ENCODE measurements at places on chromosomes 7 and 10.

- DNase-seq = no peak
Observed at GRCh38 chr7:371779-372545, 82.0 kb downstream of the FOXL3 start.

- DNase-seq = no peak
Observed at GRCh38 chr10:92880233-92880861, 32.0 kb downstream of the EXOC6 start.

GRCh38 chr7:139797607-139798006 lies 19.8 kb upstream of the HIPK2 start:
- no peak for DNase-seq

DNA sequence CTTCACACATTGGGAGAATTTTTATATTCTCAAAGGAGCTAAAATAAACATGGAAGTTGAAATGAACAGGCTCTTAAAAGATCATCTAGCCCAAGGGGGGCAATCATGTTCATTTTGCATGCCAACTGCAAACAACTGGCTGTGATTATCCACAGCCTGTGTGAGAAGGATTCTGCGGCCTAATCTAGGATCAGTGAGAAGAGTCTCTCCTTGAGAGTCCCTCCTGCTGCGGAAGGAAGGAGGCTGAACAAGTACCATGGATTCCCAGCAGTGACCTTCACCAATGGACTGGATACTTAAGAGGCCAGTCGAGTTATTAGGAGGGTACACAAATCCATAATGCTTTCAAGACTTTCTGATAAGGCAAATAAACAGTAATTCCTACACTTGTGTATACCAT lies 76.7 kb downstream of the IGF2BP3 start:
- no peak for DNase-seq
